RWPE1 (cell line): ENCODE measurements at places on chromosomes 5 and 9.

- no peak for DNase-seq
These were observed 50.1 kb downstream of the DRD1 start for GRCh38 chr5:175393897-175394296.

DNA sequence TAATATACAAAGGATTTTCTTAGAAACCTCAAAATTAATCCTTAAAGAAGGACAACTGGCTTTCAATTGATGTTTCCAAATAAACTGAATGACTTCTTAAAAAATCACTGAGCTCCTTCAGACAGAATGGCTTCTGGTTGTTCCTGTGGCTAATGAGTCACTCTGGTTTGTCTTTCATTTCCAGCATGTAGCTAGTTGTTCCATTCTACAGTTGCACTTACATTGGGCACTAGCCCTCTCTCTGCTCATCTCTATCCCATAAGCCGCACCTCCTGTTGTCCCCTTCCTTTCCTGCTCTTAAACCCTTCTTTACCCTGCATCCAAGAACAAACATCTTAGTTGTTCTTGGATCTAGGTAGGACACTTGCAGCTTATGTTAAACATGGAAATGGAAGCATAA, 235.3 kb upstream of the HAPLN1 start:
- DNase-seq = no peak

- no peak for DNase-seq
These were observed at the start of gene RNF208 for GRCh38 chr9:137222190-137223077. Gene RNF208, minus strand, starts transcription at chr9:137222240. Its CDS starts 1,028 bp downstream, at chr9:137221212.

GRCh38 chr5:6805841-6806240, 92.6 kb downstream of the TENT4A start:
- DNase-seq = no peak

GRCh38 chr5:151897896-151898295, 26.8 kb downstream of the GLRA1 start:
- DNase-seq = no peak

DNA sequence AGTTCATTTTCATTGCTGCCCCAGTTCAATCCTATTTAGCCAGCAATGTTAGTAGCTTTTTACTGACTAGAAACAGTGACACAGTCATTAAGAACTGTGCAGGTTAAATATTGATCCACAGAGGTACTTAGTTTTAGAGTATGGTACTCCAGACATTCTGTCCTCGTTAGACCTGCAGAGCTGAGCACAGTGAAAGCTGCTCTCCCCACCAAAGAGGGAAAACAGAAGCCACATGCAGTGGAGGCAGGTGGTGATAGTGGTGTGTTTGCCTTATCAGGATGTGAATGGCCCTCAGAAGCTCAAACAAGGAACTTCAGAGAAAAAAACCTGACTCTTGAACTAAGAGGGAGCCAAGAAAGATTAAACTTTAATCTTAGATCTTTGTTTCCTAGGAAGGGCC, 75.5 kb downstream of the UNC13B start:
- no peak for DNase-seq

GRCh38 chr5:53453898-53454718, 26.3 kb upstream of the FST start:
- no peak for DNase-seq
